ENCODE measurements at places on chromosomes 1 and 21.
A peak's percentile ranks its signal among the peaks of the same experiment; 100 is the strongest.

DNA sequence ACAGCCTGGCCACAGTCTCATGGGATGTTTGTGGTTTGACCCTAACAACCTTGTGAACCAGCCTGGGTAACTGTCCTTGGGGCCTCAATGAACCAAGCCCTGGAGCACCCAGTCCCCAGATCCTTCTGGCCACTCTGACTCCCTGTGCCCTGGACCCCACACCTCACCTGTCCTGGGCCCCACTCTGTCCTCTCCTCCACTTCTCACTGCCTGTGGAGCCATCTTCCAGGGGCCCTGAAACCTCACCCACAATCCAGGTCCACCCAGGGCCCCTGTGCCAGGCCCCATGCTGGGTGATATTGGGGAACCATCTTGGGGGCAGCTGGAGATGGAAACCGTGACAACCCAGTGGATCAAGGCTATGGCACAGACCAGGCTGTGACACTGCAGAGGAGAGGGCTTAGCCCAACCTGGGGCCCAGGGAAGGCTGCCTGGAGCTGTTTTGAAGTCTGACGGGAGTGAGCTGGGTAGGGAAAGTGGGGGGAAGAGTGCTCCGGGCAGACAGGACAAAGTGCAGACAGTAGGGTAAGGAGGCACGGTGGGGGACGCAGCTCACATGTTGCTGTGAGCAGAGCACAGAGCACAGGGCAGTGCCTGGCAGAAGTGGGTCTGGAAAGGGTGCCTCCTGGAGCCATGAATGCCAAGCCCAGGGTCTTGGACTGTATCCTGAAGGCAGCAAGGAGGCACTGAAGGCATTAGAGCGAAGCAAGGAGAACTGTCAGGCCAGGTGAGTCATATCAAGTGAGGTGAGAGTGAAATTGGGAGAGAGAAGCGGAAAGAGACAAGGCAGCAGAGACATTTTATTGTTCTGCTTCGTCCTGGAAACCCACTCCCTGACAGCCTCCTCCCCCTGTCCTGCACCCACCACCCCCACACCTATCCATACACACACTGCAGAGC is 12.1 kb upstream of the LRP8 start:
- no peak for DNase-seq

- DNase-seq = no peak
These were observed 157.7 kb downstream of the PIK3R3 start for GRCh38 chr1:45974541-45975269.

DNA sequence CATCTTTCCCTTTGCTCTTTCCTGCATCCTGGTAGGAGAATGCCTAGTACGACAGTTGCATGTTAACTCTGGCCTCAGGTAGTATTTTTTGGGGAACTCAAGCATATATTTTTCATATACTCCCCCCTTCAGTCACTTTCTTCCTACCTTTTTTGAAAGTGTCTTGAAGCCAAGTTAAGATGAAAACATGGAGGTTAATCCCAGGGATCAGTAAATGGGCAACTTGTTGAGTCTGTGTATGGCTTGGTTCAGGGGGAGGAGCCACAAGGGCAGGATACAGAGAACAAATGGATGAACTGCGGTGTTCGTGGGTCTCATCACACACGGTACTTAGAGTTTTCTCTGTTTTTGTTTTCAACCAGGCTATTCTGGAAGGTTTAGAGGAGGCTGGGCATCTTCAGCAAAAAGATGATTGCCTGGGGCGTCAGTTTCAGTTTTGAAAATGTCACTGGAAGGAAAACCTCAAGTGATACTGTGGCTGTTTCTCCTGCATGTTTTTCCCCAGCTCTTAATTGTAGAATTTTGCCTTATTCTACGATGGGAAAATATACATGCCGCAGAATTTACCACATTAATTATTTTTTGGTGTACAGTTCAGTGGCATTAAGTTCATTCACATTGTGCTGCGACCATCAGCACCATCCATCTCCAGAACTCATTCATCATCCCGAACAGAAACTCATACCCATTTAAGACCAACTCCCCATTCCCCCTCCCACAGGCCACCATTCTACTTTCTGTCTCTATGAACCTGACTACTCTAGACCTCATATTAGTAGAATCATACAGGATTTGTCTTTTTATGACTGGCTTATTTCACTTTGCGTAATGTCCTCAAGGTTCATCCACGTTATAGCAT is 71.5 kb downstream of the MAP10 start:
- DNase-seq = no peak

DNA sequence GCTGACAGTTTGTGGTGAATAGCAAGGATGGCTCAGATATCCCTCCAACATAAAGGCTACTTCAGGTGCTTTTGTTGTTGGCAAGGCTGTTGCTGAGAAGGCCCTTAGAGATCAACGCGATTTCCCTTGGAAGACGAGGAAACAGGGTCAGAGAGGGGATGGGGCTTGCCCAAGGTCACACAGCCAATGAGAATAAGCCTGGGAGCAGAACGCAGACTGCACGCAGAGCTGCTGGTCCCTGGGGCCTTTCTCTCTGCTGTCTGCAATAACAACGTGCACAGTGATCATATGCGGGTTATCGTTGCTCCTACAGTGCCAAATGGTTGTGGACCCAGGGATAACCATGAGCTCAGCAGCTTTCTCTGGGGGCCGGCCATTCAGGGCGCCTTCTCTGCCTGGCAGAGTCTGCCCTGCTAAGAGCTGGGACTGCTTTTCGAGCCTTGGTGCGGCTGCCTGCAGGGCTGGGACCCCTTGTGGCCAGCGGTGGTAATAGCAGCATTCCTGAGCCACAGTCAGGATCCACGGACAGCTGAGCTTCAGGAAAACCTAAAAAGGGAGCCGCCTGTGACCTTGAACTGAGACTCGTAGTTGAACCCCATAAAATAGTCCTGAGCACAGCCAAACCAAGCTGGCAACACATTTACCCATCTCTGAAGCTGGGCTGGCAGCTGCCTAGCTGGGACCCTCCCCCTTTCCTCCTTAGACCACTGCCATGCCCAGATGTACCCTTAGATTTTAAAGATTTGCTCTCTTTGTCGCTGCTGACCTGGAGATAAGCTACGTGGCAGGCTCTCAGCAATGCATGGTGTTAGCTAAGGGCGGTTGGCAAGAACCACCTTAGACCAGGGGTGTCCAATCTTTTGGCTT is 39.8 kb downstream of the HTR6 start:
- peak; percentile 60 for DNase-seq

DNA sequence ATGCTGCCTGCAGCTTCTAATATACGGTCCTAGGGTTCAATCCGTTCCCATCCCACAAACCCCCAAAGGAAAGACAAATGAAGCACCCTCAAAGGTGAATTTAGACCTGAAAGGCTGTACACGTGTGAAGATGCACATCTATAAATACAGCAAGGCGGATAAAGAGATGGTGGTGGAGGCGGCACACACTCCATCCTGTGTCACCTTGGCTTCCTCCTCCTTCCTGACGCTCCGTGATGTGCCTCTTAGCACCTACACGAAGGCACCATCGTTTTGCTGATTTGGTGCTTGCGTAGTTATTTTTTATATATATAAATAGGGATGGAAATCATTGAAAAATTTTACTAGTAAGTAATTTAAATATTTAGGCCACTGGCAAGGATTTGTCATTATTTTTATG is 359.4 kb downstream of the NPHP4 start:
- no peak for DNase-seq

GRCh38 chr1:9792156-9793042 is 31.4 kb downstream of the CLSTN1 start:
- peak; percentile 44 for DNase-seq

DNA sequence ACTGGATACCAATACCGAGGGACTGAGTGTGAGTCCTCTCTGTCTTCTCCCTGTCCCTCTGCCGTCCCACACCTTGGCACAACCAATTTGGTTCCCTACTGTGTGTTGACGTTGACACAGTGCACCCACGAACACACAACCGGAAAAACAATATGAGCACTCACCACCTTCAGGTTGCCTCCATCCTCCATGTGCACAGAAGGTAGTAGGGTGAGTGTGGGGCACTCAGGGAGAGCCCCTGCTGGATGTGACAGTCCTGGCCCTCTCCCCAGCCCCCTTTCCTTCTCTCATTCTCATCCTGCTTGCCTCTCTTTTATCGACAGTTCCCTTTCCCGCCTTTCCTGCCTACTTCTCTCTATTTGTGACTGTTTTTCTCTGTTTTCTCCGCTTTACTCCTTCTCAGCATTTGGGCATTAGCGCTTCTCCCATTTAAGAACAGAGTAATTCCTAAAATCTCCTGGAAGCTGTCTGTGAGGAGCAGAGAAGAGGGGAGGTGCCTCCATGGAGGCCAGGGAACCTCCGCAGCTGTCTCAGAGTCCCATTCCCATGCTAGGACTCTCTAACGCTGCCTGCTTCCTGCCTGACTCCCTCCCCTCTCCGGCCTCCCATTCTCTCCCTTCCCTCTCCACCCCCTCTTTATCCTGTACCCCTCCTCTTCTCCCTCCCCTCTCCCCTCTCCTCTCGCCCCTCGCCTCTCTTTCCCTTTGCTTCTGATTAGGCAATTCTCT is 16.4 kb downstream of the CADM3 start:
- no peak for DNase-seq

DNA sequence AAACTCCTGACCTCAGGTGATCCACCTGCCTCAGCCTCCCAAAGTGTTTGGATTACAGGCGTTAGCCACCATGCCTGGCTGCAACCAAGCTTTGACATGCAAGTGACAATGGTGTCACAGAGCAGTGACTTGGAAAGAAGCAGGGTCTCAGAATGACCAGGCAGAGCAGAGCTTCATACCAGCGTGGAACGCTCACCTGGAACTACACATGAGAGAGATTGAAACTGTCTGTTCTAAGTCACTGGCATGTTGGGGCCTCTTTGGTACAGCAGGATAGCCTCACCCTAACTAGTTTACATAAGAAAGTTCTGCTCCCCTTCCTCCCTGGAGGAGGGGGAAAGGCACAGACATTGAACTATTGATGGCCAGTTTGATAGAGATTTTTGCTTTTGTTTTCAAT is 47.5 kb upstream of the ITPKB start:
- DNase-seq = no peak

DNA sequence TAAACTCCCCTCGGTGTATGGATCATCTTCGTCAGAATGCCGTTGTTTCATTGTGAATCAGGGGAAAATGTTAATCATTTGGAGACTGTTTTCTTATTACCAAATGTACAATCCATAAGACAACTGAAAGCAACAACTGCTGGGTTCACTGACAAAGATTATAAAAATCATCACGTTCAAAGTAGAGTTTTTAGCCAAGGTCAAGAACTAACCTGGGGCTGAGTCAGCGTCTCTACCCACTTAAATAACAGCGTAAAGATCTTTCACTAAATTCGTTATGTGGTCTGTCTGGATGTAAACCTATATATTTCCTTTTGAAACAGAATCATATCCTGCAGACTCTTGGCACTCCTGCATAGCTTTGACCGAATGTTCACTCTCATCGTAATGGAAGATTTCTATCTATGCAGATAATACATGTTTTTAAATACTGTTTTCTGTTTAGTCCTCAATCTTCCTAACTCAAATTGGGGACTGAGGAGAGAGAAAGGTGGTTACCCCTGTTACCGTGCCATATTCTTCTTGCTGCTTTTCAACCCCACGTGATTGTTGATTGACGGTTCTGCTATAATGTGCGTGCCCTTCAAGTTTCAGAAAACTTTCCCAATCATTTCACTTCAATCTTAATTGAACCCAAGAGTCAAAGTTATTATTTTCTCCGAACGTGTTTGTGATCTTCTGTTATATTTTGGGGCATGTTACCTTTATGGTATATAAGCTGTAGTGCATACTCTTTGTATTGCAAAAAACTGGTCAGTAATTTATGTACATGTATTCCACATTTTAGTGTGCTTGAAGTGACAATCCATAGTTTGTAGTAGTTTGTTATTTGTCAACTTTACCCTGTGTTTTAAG is 15.6 kb upstream of the NCMAP start:
- DNase-seq = no peak

DNA sequence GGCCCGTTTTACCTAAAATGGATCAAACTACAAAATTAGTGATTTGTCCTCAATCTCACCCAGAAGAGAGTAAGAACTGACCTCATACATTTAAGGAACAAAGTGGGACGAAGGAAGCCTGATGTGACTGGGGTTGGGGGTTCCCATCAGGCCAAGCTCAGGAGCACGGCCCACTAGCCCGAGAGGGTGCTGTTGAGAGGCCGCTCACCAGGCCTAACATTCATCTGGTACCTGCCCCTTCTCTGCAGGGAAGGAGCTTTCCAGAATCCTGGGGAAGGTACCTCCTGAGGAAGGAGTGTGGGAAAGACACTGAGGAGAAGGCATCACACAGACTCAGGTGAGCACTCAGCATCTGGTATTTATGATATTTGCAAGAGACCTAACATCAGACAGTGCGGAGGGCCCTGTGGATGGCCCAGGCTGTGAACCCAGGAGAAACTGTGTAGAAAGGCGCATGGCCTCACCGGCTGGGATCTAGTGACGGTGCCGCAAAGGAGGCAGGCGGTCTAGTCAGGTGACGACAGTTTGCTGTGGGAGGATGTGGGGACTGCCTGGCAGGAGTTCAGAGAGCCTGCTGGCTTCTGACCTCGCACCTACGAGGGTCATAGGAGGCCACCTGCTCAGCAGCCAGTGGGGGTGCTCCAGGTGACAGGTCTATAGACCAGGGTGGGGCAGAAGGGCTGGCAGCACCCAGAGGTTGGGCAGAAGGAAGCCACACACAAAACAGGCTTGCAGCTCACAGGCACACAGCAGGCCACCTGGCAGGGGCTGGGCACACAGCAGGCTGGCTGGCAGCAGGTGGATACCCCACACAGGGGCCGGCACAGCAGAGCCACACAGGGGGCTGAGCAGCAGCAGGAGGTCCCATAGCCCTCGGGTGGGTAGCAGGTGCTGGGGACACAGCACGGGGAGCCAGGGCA is 543 bp downstream of the KRTAP12-4 start:
- no peak for DNase-seq

GRCh38 chr1:33342041-33342723 is 21.3 kb upstream of the A3GALT2 start:
- peak; percentile 97 for DNase-seq

- DNase-seq = peak; percentile 46
These were observed 187.1 kb downstream of the LMO4 start for GRCh38 chr1:87515781-87516180.

- no peak for DNase-seq
These were observed 11.2 kb upstream of the RCOR3 start for GRCh38 chr1:211247921-211248320.

DNA sequence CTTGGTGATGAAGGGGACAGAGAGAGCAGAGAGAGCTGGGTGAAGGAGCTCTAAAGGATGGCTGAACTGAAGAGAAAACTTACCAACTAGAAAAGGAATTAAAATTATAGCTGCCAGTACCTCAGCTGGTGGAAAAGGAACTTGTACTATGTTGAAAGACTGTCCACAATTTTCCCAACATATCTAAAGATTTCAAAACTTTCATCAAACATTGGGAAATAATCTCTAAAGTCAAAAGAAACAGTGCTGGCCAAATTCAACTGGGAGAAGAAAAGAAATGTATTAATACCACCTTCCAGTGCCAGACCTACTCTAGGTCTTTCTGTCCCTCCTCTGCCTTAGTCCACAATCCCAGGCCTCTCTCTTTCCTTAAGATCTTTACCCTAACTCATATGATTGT is 6.1 kb downstream of the SMG5 start:
- DNase-seq = no peak

- no peak for DNase-seq
These were observed 82.2 kb upstream of the BCAR3 start for GRCh38 chr1:93763704-93764365.

DNA sequence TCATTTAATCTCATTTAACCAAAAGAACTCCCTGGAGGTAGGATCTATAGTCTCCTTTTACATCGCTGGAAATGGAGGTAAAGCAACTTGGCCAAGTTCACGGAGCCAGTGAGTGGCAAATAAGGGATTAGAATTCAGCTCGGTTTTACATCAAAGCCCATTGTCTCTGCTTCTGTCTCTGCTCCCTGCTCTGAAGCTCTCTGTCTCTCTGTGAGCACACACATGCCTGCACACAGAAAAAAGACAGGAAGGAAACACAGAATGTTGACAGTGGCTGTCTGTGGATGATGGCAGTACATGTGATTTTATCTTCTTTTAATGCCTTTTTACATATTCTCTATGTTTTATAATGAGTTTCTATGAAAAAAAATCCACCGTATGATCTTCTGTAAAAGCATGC is 8.9 kb upstream of the DHRS3 start:
- no peak for DNase-seq

All from fibroblast of skin of right quadriceps (primary cell).